ENCODE measurements at places on chromosomes 2 and 18. TPM values are rescaled to one million over a fixed set of nuclear protein-coding genes. Genes with fewer than 3 reads are reported as not detected.

RGPD6 gene
- 17.7 TPM for total RNA-seq

HOXD10 gene
- total RNA-seq = not detected

GPR45 gene
- total RNA-seq = 0.30 TPM

RBMS1 gene
- total RNA-seq = 17.6 TPM

CCDC178 gene
- not detected for total RNA-seq

NCKAP5 gene
- 0.30 TPM for total RNA-seq

HOXD8 gene
- 6.0 TPM for total RNA-seq

EIF2AK3 gene
- total RNA-seq = 8.9 TPM

ANKRD36C gene
- total RNA-seq = 17.7 TPM

BOK gene
- 41.5 TPM for total RNA-seq

ASPRV1 gene
- total RNA-seq = 1.1 TPM

- no peak for DNase-seq
Observed at GRCh38 chr18:6854811-6855210, 125.3 kb downstream of the ARHGAP28 start.

GRCh38 chr2:54073796-54074195, 41.6 kb upstream of the ACYP2 start:
- peak; percentile 85 for DNase-seq

DNA sequence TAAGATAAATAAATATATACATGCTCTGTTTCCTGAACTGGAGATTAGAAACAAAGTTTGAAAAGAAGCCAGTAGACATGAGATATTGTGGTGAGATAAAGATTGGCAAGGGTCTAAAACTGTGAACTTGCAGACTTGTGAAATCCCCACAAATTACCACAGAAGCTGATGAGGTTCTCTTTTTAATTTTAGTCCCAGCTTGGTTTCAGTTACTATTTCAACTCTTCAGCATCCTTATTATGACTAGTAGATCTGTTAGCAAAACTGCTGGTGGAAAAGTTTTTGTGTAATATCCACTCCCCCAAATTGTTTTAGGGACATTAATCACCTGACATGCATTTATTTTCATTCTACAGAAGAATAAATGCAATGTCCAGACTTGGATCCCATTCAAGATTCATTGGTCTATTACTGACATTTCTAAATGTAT, 20.8 kb downstream of the RASGRP3 start:
- no peak for DNase-seq

DNA sequence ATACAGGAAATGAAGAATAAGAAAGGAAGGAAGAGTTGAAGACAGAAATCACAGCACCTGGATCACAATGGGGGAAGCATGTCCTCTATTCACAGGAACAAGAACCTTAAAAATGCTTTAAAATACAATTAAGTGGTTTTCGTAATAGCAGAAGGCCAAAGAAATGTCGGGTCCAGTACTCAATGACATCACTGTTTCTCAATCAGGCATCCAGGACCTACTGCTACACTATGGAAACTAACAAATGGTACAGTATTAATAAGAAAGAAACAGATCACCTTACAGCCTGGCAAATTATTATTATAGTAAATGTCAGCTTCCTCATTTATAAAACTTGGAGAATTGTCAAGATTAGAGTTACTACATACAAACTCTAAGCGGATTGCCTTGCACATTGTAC, 15.8 kb downstream of the HNRNPLL start:
- no peak for DNase-seq

- no peak for DNase-seq
Observed at GRCh38 chr2:101273056-101273455, 20.4 kb downstream of the CNOT11 start.

GRCh38 chr18:34942276-34942675, 98.9 kb upstream of the MAPRE2 start:
- no peak for DNase-seq

- DNase-seq = no peak
Observed at GRCh38 chr2:42906111-42906556, 113.8 kb upstream of the HAAO start.

GRCh38 chr2:8680822-8681760, 765 bp upstream of the ID2 start:
- peak; percentile 48 for DNase-seq

DNA sequence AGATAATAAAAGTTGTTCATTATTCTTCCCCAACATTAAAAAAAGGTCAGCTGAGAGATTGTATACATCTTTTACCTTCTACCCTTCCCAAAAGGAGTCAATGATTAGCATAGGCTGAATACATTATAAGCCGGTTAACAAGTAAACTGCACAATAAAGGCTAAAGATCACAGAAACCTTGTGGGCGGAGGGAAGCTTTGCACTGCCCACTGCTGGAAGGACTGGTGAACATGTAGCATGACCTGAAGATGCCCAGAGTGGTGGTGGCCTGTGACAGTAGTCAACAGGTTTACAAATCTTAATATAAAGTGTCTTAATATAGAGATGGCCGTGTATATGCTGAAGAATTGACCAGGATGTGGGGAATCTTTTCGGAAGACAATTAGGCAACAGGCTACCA, 35.6 kb downstream of the ARL5A start:
- no peak for DNase-seq

GRCh38 chr2:62817995-62818713, 112.6 kb downstream of the EHBP1 start:
- no peak for DNase-seq

GRCh38 chr18:62767836-62768557, 52.7 kb downstream of the PHLPP1 start:
- DNase-seq = no peak

DNA sequence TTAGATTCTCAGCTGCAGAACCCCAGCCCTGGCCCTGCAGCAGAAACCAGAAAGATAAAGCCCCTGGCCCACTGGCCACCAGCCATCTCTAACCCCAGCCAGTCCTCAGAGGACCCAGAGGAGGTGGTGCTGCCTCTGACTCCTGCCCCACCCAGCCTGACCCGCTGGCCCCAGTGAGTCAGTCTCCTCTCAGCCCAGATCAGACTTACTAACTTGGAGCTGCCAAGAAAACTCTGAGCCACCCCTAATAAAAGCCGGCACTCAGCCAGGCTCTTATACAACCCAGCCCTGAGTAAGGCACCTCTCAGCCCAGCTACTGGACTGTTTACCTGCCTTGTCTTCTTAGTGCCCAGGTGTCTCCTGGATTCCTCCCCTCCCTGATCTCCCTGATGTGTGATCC, 2.0 kb downstream of the SLC14A2 start:
- DNase-seq = peak; percentile 48

- DNase-seq = no peak
Observed at GRCh38 chr18:67549946-67550345, 33.4 kb upstream of the DSEL start.

DNA sequence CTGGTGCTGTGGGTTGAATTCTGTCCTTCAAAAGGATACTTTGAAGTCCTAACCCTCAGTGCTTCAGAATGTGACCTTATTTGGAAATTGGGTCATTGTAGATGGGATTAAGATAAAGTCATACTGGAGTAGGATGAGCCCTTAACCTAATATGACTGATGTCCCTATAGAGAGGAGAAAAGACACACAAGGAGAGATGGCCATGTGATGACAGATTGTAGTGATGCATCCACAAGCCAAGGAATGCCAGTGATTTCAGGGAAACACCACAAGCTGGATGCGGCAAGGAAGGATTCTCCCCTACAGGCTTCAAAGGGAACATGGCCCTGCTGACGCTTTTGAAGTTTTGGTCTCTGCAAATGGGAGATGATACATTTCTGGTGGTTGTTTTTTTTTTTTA, 24.7 kb upstream of the CCBE1 start:
- DNase-seq = no peak

- DNase-seq = no peak
Observed at GRCh38 chr2:23425885-23426262, 40.9 kb downstream of the KLHL29 start.

DNA sequence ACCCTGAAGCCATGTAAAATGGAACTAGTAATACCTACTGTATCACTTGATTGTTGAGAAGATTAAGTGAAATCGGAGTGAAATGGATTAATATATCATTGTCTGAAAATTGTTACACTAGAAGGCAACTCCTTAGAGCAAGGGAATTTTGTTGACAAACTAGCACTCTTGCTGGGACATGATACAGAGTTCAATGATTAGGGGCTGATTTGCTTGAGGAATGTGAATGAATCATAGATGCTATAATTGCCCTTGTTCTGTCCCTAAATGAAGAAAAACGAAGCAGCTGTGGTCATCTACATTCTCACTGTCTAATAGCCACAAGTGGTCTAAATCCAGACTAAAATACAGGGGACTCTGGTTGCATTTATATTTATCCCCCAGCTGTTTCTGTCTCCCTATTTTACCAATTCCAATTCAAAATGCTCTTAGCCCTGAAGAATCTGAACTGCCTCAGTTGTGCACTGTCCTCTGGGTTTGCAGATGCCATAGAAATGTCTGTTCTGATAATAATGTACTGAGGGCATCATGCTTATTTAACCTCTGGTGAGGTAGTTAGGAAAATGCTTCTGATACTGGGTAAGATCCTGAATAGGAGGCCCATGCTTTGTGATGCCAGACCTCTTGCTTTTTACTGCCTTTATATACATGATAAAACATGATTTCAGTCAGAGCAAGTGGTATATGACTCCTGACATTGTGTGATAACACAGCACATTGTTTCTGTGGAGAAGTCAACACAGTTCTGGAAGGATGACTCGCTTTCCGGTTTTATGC, 382.1 kb downstream of the NRXN1 start:
- no peak for DNase-seq

DNA sequence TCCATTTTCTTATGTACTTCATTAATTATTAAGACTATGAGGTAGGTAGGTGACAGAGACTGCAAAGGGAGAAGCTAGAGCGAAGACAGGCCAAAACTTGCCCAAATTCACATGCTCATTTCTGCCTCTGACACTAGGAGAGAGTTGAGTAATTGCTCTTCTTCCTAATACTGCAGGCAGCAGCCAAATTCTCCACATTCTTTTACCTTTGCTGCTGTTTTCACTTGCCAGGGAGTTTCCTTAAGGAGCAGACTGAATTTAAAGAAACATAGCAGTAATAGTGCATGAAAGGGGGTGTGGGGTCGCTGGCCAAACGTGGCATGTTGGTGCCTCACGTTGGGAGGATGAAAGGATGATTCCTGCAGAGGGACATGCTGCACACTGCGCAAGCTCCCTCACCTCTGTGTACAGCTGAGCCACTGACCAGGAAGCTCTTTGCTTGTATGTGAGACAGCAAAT, 12.3 kb downstream of the CRIM1 start:
- no peak for DNase-seq

- no peak for DNase-seq
Observed at GRCh38 chr2:215966274-215966673, 47.1 kb downstream of the MREG start.

GRCh38 chr2:26033270-26033817, 540 bp upstream of the RAB10 start:
- peak; percentile 71 for DNase-seq

DNA sequence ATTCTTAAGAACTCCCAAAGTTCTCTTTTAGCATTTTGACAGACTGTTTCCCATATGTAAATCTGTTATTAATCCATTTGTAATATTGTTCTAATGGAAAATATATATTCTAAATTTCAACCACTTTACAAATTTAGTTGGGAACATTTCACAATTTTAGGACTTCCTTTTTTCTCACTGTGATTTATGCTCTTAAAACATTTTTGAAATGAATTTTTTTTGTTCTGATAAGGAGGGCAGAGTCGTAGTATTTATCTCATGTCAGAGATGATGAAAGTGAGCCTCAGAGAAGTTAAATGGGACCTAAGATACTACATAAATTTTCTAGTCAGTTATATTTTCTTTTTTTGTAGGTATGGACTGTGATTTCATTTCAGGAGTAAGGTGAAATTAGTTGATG, 26.6 kb downstream of the RASGRP3 start:
- no peak for DNase-seq

DNA sequence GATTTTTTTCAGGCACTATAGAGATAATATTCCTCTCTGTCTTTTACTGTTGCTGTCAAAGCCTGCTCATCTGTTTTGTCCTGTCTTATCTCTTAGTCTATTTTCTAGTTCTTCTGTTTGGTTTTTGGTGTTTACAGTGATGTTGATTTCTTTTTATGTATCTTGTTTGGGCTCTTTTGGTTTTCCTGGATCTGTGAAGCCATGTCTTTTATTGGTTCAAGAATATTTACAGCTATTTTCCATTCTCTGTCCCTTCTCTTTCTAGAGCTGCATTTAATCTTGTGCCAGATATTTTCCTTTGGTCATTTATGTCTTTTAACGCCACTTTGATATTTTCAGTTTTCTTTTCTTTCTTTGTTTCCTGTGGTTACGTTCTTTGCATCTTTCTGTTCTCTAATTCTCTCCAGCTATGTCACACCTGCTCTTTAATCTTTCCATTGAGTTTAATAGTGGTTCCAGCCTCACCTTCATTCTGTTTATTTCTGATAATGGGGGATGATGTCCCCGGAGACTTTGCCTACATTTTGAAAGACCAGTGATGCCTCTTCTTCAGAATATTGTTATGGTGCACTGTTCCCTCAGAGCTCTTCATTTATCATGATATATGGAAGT, 32.0 kb downstream of the SMCHD1 start:
- no peak for DNase-seq

Measured in HCT116 (cell line).